ENCODE measurements at places on chromosomes 7 and 10. TPM values are rescaled to one million over a fixed set of nuclear protein-coding genes. Genes with fewer than 3 reads are reported as not detected.

GRCh38 chr7:4655311-4655710, 26.8 kb upstream of the FOXK1 start:
- no peak for DNase-seq

DNA sequence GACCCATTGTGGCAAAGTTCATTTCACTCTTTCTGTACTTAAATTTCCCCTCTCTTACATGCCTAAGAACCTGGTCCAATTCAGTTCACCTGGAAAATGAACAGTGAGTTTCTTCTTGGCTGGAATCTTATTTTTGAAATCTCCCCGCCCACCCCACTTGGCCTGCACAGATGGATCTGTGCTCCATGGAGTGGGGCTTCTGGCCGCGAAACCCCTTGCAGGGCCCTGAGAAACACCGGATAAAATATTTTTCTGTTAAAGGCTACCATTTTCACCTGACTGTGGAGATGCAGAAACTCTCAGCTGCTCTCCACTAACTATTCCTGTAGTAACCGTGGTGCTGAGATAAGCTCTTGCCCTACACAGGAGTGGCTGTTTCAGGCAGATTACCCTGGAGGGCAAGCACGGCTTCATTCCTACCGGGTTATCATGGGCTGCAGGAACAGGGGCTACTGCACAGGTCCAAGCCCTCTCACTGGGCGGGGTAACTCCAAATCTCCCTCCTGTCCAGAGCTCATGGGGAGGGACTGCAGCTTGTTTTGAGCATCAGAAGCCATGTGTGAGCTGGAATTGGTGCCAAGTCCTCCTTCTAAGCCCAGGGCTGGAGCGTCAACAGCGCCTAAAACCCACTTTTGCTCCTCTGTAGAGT, 118.9 kb downstream of the PRPF18 start:
- DNase-seq, result no peak

DNA sequence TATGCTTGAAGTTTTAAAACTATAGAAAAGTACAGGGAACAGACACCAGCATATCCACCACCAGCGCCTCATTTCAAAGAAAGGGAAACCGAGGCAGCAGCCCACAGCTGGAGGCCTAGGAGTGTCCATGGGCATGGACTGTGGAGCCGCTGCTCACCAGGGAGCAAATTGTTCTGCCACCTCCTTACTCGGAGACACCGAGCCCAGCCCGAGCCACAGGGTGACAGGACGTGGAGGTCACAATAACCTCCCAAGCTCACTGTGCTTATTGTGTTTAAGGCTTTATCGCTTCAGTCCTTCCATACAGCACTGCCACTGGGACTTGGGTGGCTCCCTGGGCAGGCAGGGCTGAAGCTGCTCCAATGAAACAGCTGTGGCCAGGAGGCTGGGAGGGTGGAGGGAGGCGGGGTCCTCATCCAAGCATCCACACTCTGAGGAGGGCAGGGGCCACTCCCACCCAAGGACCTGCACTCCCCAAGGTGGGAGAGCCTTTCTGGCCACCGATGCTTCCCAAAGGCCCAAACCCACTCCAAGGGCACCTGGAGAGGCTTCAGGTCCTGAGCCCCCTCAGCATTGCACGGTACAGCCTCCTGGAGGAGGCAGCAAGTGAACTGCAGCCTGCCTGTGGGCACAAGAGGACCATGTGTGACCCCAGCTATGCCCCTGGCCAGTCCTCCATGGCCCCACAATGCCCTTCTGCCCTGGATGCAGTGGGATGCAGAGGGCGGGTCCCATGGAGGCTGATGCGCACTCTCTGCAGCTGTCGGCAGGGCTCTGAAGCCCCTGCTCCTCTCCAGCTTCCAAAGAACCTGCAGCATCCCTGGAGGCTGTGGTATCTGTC, 38.7 kb upstream of the RET start:
- no peak for DNase-seq

GRCh38 chr10:94010886-94011285, 17.2 kb downstream of the PLCE1 start:
- no peak for DNase-seq

DNA sequence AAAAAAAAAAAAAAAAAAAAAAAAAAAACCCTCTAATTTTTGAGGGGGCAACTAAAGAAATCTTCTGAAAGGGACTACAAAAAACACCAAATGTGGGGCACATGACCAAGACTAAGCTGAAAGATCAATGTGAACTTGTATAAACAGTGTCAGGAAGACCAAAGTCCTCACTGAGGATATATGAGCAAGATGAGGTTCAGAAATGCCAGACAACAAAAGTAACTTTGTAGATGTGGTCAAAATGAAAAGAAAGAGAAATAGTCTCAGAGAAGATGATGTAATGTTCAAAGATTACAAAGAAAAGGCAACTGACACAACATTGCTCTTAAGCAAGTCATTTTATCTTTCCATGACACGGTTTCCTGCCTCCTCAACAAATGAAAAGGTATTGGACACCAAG, 48.7 kb upstream of the PTPRZ1 start:
- DNase-seq, result no peak

FIS1 gene
- 159 TPM for total RNA-seq
